Activated naive CD4-positive, alpha-beta T cell treated with anti-CD3 and anti-CD28 coated beads for 36 hours (primary cell): ENCODE measurements at places on chromosomes 11 and 22.

DNA sequence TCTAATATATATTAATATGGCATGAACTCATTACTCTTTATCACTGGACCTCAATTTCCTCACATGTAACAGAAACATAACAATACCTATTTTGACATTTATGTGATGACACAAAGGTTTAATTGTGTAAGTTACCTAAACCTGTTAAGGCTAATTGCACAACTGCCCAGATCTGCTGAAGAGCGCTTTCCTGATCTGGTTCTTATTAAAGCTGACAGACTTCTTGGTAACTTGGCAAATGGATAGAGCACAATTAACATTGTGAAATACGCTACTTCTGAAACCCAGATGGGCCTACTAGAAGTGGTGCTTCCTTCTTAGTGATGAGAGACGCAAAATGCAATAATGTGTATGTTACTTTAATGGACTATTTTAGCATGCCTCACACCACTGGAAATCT is 1767.2 kb upstream of the RAG2 start:
- no peak overlapping the region for H3K4me3 ChIP-seq
- H3K27me3 ChIP-seq: no peaks in the 10 kb centered on the region
- H3K27ac ChIP-seq: no peak overlapping the region
- no peaks in the 10 kb centered on the region for H3K36me3 ChIP-seq
- no peak for DNase-seq

GRCh38 chr11:44992774-44993173 is 42.1 kb upstream of the TP53I11 start:
- no peaks in the 10 kb centered on the region for H3K36me3 ChIP-seq
- H3K4me3 ChIP-seq: no peak overlapping the region
- no peaks in the 10 kb centered on the region for H3K4me1 ChIP-seq
- no peaks in the 10 kb centered on the region for H3K27me3 ChIP-seq

- no peaks in the 10 kb centered on the region for H3K27me3 ChIP-seq
- H3K36me3 ChIP-seq: peaks cover 1% of the 10 kb centered on the region
- no peak overlapping the region for H3K27ac ChIP-seq
- DNase-seq: no peak
Observed at GRCh38 chr22:17858033-17858432, 83.8 kb upstream of the BID start.

- peaks cover 30% of the 10 kb centered on the region for H3K4me1 ChIP-seq
- no peak overlapping the region for H3K27ac ChIP-seq
- H3K4me3 ChIP-seq: no peak overlapping the region
Observed at GRCh38 chr11:59659981-59660380, 8.9 kb downstream of the PATL1 start.

DNA sequence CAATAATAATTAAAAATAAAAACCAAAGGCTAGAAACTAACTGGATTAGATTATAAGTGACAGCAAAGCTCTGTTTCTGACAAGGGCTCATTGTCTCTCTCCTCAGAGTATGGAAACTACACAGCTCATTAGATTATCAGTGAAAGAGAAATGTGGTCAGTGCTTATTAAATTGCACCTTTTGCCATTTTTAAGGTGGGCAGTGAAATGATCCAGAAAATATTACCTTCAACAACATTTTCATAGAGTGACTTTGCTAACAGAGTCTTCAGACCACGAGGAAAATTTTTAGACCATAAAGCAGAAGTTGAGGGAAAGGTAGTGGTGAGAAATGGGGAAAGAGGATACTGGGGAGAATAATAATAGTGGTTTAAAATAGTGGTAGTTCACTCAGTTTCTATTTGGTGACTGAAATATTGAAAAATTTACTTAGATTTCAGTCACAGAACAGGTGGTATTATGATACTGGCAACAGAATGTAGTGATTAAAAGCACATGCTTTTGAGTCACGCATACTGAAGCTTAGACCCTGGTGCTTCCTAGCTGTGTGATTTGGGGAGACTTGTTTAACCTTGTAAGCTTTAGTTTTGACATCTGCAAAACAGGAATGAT is 684.0 kb upstream of the CCDC90B start:
- no peaks in the 10 kb centered on the region for H3K36me3 ChIP-seq
- no peak overlapping the region for H3K27ac ChIP-seq
- H3K27me3 ChIP-seq: no peaks in the 10 kb centered on the region

DNA sequence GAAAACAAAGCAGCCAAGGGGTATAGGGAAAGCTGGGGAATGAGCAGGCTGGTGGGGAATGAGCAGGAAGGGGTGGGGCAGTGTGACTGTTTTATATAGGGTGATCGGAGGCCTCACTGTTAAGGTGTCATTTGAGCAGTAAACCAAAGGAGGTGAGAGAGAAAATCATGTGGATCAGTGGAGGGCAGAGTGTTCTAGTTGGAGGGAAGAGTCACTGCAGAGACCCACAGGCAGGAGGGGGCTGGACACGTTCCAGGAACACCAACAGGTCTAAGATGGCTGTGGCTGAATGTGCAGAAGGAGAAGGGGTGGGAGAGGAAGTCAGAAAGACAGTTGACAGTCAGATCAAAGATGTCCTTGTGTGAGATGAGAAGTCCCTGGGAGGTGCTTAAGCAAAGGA is 103.8 kb downstream of the ENTHD1 start:
- H3K27me3 ChIP-seq: no peaks in the 10 kb centered on the region
- DNase-seq: no peak
- H3K4me1 ChIP-seq: peaks cover 10% of the 10 kb centered on the region
- no peak overlapping the region for H3K27ac ChIP-seq
- H3K4me3 ChIP-seq: no peak overlapping the region
- H3K36me3 ChIP-seq: no peaks in the 10 kb centered on the region

DNA sequence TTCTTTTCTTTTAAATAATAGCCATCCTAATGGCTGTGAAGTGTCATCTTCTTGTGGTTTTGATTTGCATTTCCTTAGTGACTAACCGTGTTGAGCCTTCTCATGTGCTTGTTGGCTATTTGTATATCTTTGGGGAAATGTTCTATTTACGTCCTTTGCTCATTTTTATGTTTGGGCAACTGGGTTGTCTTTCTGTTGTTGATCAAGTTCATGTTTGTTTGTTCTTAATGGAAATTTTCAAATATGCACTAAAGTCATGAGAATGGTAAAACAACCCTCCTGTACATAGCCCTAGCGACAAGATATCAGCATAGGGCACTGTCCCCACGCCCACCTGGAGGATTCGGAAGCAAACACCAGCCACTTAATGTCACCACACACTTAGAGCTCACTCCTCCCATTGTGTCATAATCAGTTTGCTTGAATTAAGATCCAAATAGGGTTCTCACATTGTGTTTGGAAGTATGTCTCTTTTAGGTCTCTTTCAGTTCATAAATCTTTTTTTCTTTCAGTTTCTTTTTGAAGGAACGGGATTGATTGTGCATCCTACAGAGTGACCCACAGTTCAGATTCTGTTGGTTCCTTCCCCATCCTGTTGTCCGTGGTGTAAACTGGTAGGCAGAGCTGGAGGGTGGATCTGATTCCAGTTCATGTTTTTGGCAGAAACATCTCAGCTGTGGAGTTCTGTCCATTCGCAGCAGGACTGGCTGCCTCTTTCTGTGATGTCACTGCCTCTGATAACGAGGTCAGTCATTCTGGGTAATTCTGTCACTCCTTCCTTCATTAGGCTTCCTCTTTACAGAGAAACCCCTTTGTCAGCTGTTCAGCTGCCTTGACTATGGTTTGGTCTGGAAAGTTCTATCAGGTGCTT is 26.4 kb upstream of the ADORA2A start:
- no peak for DNase-seq
- H3K36me3 ChIP-seq: peaks cover 17% of the 10 kb centered on the region
- no peak overlapping the region for H3K27ac ChIP-seq

GRCh38 chr22:20833225-20833665 is 25.4 kb downstream of the PI4KA start:
- H3K4me3 ChIP-seq: no peak overlapping the region
- no peaks in the 10 kb centered on the region for H3K27me3 ChIP-seq
- peaks cover 18% of the 10 kb centered on the region for H3K36me3 ChIP-seq
- no peak for DNase-seq
- H3K4me1 ChIP-seq: peaks cover 6% of the 10 kb centered on the region

- no peaks in the 10 kb centered on the region for H3K36me3 ChIP-seq
- no peak overlapping the region for H3K4me3 ChIP-seq
- no peaks in the 10 kb centered on the region for H3K27me3 ChIP-seq
- H3K4me1 ChIP-seq: no peaks in the 10 kb centered on the region
- no peak for DNase-seq
Observed at GRCh38 chr11:84297570-84297969, 1011.4 kb upstream of the CCDC90B start.

DNA sequence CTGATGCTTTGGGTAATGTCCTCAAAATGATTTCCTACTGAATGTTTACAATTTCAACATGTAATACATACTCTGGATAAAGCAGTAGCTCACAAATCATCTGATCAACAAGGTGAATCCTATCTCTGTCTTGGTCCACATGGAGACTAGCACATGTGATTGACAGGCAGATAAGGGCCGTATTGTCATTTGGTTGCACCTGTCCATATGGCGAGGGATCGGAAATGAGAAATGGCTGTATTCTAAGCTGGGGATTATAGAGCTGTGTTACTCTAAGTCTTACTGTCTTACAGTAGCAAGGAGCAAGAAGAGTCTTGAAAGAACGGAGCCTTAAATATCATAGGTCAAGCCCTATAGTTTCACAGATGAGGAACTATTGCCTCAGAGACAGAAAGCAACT is 55.7 kb downstream of the APIP start:
- no peaks in the 10 kb centered on the region for H3K4me1 ChIP-seq
- H3K27ac ChIP-seq: no peak overlapping the region
- no peaks in the 10 kb centered on the region for H3K36me3 ChIP-seq
- no peak for DNase-seq

- DNase-seq: no peak
- H3K27me3 ChIP-seq: no peaks in the 10 kb centered on the region
- H3K27ac ChIP-seq: no peak overlapping the region
Observed at GRCh38 chr11:65355776-65356393, 1.3 kb downstream of the TIGD3 start.

- H3K4me1 ChIP-seq: no peaks in the 10 kb centered on the region
- no peak overlapping the region for H3K4me3 ChIP-seq
- no peak overlapping the region for H3K27ac ChIP-seq
- H3K27me3 ChIP-seq: no peaks in the 10 kb centered on the region
- DNase-seq: no peak
Observed at GRCh38 chr11:62419314-62419929, 589 bp downstream of the SCGB1A1 start.

GRCh38 chr11:56782167-56782847 is 33.8 kb upstream of the OR9G4 start:
- H3K4me1 ChIP-seq: no peaks in the 10 kb centered on the region
- DNase-seq: no peak
- no peaks in the 10 kb centered on the region for H3K36me3 ChIP-seq
- no peak overlapping the region for H3K27ac ChIP-seq

- no peak overlapping the region for H3K27ac ChIP-seq
- no peak for DNase-seq
- no peak overlapping the region for H3K4me3 ChIP-seq
- no peaks in the 10 kb centered on the region for H3K36me3 ChIP-seq
Observed at GRCh38 chr11:72598906-72599305, 75.3 kb downstream of the PDE2A start.

GRCh38 chr11:119512369-119512768 is 89.4 kb upstream of the THY1 start:
- H3K27ac ChIP-seq: no peak overlapping the region
- H3K4me1 ChIP-seq: peaks cover 17% of the 10 kb centered on the region
- H3K4me3 ChIP-seq: no peak overlapping the region
- DNase-seq: peak; percentile 14
- peaks cover 9% of the 10 kb centered on the region for H3K27me3 ChIP-seq

DNA sequence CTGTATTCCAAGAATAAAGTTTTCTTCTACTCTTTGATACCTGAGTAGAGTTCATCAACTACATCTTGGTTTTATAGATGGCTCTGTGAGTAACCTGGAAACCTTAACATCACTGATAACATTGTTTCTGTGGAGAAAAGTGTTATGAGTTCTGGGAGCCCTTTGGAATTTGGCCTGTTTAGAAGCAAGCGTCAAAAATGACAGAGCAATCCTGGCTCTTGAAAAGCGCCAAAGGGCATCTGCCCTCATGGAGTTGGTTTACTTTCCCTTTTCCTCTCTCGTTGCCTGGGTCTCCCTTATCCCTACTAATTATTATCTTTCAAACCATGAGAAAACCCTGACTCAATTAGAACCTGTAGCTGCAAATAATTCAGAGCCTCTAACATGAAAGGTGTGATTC is 140.1 kb downstream of the DBX1 start:
- no peak for DNase-seq
- H3K27ac ChIP-seq: no peak overlapping the region
- no peaks in the 10 kb centered on the region for H3K4me1 ChIP-seq
- H3K27me3 ChIP-seq: peaks cover 7% of the 10 kb centered on the region
- H3K4me3 ChIP-seq: no peak overlapping the region
- no peaks in the 10 kb centered on the region for H3K36me3 ChIP-seq

DNA sequence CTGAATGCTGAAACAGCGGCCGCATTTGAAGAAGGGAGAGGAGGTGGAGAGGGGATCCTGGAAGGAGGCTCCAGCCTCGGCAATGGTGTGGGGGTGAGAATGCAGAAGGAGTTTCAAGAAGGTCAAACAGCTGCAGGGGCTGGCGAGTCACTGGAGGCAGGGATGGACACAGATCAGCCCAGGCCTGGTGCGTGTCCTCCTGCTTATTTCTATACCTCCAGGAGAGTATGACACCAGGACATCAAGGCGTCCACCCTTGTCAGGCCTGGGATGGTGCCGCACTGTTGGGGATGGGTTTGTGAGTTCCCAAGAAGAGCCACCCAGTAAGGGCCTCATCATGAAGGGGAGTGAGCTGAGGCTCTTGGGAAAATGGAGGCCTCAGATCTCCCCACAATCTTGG is 23.1 kb downstream of the IGLL1 start:
- H3K27ac ChIP-seq: no peak overlapping the region
- H3K4me3 ChIP-seq: no peak overlapping the region
- no peaks in the 10 kb centered on the region for H3K4me1 ChIP-seq
- DNase-seq: no peak
- no peaks in the 10 kb centered on the region for H3K36me3 ChIP-seq
